ENCODE measurements at places on chromosomes 12 and 14. TPM values are rescaled to one million over a fixed set of nuclear protein-coding genes. Genes with fewer than 3 reads are reported as not detected.

TRHDE gene
- total RNA-seq: not detected

CTDSP2 gene
- 203 TPM for total RNA-seq

GPD1 gene
- total RNA-seq: 0.54 TPM

KLRC2 gene
- not detected for total RNA-seq

Measured in B cell (primary cell).